ENCODE measurements at places on chromosomes 5 and 9. TPM values are rescaled to one million over a fixed set of nuclear protein-coding genes. Genes with fewer than 3 reads are reported as not detected.

DNA sequence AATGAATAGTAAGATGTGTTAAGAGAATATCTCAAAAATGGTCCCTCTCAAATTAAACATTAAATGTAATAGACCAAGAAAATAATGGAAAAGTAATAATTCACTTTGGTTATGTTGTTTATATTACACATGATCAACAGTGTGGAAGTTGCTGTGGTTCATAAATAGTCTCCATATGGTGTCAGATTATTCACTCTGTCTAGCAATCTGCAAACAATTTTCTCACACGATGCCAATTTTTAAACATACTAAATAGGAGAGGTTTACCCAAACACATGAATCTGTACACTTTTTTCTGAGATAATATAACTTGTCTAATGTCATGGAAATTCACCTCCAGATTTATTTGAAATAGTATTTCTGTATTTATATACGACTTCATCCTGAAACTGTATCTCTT lies 217.4 kb upstream of the FBXL7 start:
- DNase-seq, result no peak

- DNase-seq, result no peak
Observed at GRCh38 chr5:127492854-127493738, 24.3 kb upstream of the PRRC1 start.

DNA sequence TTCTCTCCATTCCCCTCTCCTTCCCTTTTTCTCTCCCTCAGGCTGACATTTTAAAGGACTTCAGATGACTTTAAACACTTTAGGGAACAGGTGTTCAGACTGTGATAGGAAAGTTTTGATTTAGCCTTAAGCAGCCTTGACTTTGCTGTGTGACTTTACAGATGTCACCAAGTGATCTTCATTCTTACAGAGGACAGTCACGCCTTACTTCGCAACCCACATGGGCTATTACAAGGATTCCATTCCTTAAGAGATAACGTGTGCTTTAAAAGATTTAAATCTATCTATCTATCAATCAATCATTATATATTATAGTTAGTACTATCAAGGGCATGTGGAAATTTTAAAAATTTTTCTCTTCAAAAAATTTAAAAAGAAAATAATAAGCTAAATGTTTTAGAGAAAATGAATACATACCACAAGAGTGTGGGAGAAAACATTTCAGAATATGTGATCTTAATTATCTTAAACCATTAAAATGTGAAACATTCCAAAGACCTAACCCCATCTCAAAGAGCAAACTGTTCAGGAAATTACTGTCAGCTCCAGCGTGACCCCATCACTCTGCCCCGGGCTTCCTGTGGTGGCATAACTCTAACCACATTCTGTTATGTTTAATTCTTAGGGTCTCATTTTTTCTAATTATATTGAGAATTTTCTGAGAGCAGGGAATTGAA lies 530.5 kb downstream of the SEMA5A start:
- no peak for DNase-seq

GRCh38 chr9:75894566-75894965 lies 4.1 kb downstream of the PCSK5 start:
- no peak for DNase-seq

GRCh38 chr5:121968910-121969607 lies 7.3 kb downstream of the SRFBP1 start:
- DNase-seq, result no peak

DNA sequence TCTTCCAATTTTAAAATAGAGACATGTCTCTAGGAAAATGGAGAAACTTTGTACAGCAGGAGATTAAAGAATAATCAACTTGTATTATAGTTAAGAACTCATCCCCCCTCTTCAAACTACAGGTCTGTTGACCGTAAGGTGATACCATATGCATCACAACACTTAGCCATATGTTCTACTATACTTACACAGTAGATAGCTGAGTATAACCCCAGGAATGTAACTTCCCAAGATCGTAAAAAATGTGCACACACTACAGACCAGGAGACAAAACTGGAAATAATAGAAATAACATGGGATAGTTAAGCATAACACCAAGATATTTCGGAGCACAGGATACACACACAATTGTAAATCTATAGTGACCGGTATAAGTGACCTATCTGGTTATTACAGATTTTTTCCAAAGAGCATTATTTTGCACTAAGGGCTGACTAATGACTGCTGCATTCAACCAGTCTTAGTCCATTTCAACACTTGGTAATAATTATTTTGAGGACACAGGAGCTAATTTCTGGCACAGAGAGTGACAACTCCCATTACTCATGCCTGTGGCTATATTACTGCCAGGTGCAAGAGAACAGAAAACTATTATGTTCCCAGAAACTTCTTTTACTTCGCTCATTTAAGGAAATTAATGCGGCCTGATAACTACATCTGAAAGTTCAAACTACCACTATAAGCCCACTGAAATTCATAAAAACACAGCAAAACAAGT lies 15.4 kb upstream of the ZNF622 start:
- no peak for DNase-seq

- DNase-seq, result no peak
Observed at GRCh38 chr5:39447059-39447458, 22.3 kb upstream of the DAB2 start.

GRCh38 chr5:112757468-112758208 lies 20.0 kb downstream of the APC start:
- peak; percentile 60 for DNase-seq

GRCh38 chr9:114551750-114552685 lies 35.6 kb upstream of the ATP6V1G1 start:
- DNase-seq, result no peak

DNA sequence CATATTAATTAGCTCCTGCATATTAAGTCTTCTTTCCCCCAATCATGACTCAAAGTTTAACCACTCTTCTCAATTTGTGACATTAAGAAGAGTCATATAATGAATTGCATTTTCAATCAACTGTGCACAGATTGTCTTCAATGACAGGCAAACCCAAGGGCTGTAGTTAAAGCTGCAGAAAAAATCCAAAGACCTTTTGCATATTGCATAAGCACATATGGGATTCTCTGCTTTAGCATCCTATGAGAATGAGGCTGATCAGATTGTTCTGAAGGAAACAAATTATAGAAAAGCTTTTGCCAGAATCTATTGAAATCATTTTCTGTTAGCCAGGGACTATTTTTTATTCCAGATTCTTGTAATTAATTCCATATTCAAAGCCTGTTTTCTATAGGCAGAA lies 112.3 kb downstream of the FAM170A start:
- DNase-seq, result no peak

GRCh38 chr5:31329715-31330114 lies 136.2 kb downstream of the CDH6 start:
- DNase-seq, result no peak

DNA sequence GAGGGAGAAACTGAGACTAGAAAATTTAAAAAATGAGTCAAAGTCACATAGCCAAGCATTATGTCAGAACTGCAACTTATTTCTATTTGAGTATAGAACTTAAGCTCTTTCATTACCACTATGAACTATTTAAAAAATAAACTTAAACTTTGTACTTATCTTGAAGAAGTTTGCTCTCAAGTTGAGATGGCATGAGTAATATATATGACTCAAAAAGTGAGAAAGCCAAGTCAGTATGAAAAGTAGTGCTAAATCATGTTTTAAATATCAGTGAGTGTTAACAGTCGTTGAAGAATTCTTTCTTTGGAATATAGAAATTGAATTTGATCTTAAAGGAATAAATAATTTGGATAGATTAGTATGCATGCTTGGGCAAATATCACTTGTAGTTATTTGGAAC lies 36.3 kb upstream of the CDH10 start:
- no peak for DNase-seq

GRCh38 chr9:14215614-14216013 lies 98.3 kb downstream of the NFIB start:
- DNase-seq, result no peak

- peak; percentile 83 for DNase-seq
Observed at GRCh38 chr9:137590469-137591383, at the start of gene ZMYND19. Gene ZMYND19, minus strand, starts transcription at chr9:137590512. Its CDS starts 249 bp downstream, at chr9:137590263.

DNA sequence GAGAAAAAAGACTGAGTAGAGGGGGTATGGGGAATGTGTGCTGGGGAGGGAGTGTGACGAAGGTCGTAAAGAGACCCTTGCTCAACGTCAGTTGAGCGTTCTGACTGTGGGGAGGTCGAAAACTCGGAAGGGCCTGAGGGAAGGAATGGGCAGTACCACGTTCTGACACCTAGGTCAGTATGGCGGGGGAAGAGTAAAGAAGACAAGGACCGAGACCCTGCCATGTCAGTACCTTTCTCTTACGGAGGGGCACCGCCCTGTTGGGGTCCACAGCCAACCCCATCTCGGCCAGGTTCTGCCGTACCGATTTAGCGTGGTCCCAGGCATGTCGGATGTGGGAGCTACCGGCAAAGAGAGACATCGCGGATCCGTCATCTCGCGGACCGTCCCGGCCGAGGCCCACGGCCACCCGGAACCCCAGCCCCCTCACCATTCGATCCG lies 375 bp downstream of the NOP16 start:
- DNase-seq, result no peak

- no peak for DNase-seq
Observed at GRCh38 chr5:163914910-163915309, 409.5 kb downstream of the MAT2B start.

DNA sequence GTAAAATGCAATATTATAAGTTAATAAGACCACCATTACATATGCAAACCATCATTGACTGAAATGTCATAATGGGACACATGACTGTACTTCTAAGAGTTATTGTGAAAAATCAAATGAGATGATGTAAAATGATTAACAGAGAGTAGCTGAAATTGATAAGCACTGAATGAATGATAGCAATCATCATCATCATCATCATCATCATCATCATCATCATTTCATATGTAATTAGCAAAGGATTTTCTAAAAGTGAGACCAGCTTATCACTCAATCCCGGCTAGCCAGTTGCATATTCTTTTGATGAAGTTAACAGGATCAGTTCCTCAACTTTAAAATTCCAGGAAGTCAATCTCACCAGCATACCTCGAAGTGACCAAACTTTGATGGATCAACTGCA lies 650.3 kb upstream of the KLF4 start:
- no peak for DNase-seq

- no peak for DNase-seq
Observed at GRCh38 chr5:96110300-96110699, 148.6 kb upstream of the ELL2 start.

GRCh38 chr5:150407096-150407720 lies 5.5 kb downstream of the CD74 start:
- no peak for DNase-seq

- DNase-seq, result no peak
Observed at GRCh38 chr9:109039539-109039938, 26.2 kb upstream of the CTNNAL1 start.

GRCh38 chr5:37754976-37755375 lies 84.9 kb downstream of the GDNF start:
- no peak for DNase-seq

DNA sequence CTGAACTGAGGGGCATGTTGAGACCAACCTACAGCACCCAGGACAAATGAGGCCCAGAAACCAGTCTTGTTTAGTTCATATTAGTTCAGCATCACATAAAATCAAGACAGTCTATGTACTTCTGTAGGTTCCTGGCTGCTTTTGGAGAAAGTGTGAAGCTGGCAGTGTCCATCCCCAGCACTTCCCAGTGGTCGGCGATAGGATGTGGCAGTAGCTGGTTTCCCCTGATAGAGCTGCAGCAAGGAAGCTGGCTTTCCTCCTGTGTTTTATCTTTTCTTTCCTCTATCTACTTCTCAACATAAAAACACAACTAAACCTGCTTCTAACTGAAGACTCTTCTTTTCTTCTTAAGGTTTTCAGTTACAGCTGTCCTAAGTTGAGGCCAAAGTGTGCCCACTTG lies 43.0 kb upstream of the SLC46A2 start:
- DNase-seq, result no peak

- no peak for DNase-seq
Observed at GRCh38 chr5:172410160-172410559, 44.2 kb downstream of the SH3PXD2B start.

Gene SDHA
- polyA plus RNA-seq, result 165 TPM

Gene TICAM2
- polyA plus RNA-seq, result not detected

Gene STPG3
- not detected for polyA plus RNA-seq

Gene TRIM7
- polyA plus RNA-seq, result not detected

Gene FOXD1
- polyA plus RNA-seq, result not detected

Gene AMBP
- not detected for polyA plus RNA-seq

Gene ZNF354C
- 1.6 TPM for polyA plus RNA-seq

Gene PNPLA7
- polyA plus RNA-seq, result 1.2 TPM

Gene PCA3
- not detected for polyA plus RNA-seq

Gene SLC27A6
- polyA plus RNA-seq, result not detected

Data from naive thymus-derived CD8-positive, alpha-beta T cell (primary cell).